ENCODE measurements at places on chromosomes 2 and 18.

DNA sequence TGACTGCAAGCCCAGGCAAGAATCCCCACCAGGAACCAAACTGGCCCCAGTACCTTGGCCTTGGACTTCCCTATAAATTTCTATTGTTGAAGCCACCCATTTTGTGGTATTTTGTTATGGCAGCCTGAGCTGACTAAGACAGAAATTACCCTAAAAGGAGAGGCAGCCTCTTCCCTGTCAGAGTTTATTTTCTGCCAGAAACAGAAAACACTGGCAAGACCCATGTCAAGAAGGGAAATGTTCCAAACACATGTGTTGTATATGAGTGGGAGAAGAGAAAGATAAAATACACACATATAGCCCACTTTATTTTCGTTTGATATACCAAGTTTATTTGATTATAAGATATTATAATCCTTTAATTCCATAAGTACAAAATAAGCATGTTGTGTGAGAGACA, 225.1 kb upstream of the FSHR start:
- DNase-seq: no peak

GRCh38 chr2:176405477-176405876, 136.2 kb downstream of the MTX2 start:
- DNase-seq: no peak

DNA sequence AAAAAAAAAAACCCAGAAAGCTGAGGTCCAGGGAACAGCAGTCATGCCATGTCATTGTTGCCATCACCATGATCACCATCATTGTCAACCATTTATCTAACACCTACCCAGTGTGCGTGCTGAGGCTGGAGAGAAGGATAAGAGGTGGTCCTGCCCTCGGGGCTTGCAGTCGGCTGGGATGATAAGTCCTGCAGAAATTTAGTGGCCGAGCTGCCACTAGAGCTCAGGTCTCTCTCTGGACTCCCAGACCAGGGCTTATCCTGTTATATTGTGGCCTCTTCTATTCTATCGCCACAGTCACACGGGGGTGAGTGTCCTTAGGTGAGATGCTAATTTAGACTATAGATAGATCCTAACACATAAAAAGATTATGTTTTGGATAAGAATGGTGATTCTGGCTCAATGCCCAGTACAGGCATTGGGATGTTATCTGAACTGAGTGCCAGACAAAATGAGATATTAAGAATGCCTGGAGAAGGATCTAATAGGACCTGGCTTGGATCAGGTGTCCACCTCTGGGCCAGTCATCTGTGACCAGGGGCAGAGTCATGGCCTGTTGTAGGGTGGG, 43.2 kb upstream of the YWHAQ start:
- no peak for DNase-seq

GRCh38 chr2:241795021-241795999, 13.7 kb upstream of the NEU4 start:
- no peak for DNase-seq

GRCh38 chr18:48934723-48935432, 15.9 kb downstream of the SMAD7 start:
- DNase-seq: no peak
